Fibroblast of the conjunctiva (primary cell): ENCODE measurements at places on chromosomes 2 and 18.

GRCh38 chr2:238108423-238109183, 8.5 kb downstream of the ESPNL start:
- no peak for DNase-seq

DNA sequence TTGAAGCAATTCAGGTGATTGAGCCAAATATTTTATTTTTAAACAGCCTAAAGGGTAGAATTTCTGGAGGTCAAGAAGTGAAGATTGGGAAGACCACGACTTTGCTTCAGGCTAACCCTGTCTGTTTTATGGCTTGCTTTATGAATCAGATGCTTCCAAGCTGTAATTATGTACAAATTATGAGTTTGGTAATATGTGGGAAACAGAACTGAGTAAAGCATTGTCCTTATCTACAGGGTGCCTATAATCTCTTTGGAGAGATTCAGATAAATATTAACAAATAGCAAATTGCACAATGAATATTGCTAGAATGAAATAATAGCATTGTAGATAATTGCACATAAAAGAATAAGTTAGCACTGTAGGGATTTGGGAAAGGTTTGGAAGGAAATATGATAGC, 539.4 kb upstream of the CDH2 start:
- no peak for DNase-seq

GRCh38 chr2:19488009-19488691, 129.7 kb upstream of the OSR1 start:
- DNase-seq, result peak; percentile 27

DNA sequence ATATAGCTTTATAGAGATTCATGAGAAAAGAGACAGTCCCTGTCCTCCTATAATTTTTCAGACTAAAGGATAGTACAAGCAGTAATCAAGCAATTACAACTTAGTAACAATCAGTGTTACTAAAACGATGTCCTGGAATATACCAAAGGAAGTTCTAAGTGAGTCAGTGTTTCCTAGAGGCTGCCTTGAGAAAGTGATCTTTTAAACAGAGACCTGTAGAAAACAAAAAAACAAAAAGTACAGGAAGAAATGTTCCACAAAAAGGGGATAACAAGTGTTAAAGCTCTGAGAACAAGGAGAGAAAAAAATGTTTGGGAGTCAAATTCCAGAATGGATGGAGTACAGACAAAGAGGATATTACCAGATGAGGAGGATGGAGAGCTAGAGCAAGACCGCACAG, 556.4 kb downstream of the ERBB4 start:
- no peak for DNase-seq

- DNase-seq, result no peak
Observed at GRCh38 chr2:131659168-131659572, 131.5 kb downstream of the CCDC74A start.

GRCh38 chr2:240060977-240061591, 7.8 kb upstream of the OR6B3 start:
- DNase-seq, result peak; percentile 39

DNA sequence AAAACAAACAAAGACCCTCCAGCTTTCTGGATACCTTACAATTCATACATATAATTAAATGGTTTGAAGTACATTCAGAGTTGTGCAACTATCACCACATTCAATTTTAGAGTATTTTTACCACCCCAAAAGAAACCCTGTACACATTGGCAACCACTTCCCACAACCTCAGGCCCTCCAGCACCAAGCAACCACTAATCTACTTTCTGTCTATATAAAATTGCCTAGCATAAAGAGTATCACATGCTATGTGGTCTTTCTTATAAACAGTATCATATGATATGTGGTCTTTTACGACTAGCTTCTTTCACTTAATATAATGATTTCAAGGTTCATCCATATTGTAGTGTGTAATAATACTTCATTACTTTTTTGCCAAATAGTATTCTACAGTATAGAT, 7.3 kb downstream of the IER3IP1 start:
- no peak for DNase-seq

- DNase-seq, result no peak
Observed at GRCh38 chr2:89850881-89851582, 1159.6 kb downstream of the RPIA start.

- no peak for DNase-seq
Observed at GRCh38 chr18:8865934-8866333, 160.6 kb downstream of the MTCL1 start.

DNA sequence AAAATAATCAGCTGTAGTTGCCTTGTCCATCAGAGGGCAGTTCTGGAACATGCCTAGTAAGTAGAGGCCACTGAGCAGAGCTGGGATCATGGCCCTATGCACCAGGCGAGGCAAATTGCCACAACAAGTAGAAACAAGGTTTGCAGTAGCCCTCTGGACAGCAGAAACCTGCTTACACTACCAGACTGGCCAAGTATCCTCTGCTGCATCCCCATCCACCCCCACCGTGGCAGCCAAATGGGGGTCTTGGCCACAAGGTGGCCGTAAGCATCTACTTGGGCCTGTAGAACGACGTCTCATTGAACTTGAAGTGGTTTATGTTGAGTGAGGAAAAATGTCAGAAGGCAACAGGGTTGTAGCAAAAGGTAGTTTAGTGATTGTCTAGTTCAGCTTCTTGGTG, 241.2 kb downstream of the ALPK2 start:
- DNase-seq, result no peak

- no peak for DNase-seq
Observed at GRCh38 chr18:3931013-3931315, 481.0 kb downstream of the TGIF1 start.

GRCh38 chr2:70304498-70304897, 2.6 kb upstream of the FAM136A start:
- no peak for DNase-seq

DNA sequence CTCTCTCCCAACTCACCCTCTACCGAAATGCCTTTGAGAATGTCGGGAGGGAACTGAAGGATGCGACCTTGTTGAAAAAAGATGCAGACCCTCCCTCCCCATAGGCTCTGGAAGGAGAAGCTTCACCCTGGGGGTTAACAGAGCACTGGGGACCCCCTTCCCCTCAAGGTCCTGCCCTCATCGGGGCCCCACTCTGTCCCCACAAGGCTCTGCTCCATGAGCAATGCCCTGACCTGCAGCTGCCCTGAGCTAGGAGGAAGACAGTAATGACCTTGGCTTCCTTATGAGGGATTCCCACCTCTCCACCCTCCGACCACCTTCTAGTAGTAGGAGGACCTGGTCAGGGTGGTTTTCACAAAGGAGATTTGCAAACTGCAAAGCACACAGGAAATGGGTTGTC, 44.4 kb upstream of the HPCAL1 start:
- DNase-seq, result no peak

DNA sequence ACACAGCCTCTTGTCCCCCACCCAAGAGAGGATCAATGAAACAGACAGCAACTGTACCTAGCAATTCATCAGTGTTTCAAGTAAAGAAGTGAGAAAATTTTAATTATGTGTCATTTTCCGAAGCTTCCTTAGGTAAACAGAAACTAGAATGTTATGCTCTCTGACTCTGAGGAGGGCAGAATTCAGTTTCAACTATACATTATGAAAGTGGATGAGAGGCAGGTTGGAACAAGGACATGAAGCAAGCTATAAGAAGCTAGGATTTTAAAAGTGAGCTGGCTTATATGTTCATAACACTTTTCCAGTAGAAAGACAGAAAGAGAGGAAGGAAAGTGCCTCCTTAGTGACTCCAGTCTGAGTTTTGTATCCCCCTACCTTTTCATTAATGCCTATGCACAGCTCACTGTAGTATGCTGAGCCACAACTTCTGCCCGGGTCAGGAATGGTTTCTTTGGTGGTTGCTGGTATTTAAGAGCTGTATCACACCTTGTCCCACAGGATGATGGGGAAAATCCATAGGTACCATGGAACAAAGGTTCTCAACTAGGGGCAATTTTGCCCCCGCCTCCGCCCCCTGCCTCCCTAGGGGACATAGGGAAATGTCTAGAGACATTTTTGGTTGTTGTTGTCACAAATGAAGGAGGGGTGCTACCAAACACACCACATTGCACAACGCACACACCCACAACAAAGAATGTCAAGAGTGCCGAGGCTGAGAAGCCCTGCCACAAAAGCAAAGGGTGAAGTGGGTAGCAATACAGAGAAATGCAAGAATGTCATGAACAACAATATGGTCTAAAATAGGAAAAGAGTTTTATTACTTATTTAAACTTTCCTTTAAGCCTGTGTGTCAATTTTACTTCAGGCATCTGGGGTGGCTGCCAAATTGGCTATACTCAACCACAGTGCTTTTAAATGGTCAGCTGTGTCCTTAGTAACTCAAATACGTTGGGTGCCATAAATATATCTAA, 161.0 kb upstream of the ZFP36L2 start:
- no peak for DNase-seq

DNA sequence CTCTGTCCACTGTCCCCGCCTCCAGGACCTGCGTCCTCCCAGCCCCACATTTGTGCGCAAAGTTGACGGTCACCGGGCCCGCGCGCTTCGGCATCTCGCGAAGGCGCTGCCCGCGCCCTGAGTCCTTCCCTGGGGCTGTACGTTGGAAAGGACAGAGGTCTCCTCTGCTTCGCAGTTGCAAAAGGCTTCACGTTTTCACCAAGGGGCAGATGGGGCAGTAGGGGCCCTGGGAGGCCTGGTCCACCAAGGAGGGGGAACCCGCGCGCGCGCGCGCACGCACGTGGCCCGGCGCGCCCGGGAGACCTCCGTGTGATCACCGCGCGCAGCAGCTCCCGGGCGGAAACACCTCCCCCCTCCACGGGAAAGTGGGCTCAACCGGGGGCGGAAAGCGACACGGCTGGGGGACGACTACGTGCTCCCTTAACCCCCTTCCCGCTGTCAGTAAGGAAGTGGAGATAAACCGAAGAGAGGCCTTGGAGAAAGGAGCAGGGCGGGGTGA, 21.9 kb downstream of the TEX44 start:
- no peak for DNase-seq

DNA sequence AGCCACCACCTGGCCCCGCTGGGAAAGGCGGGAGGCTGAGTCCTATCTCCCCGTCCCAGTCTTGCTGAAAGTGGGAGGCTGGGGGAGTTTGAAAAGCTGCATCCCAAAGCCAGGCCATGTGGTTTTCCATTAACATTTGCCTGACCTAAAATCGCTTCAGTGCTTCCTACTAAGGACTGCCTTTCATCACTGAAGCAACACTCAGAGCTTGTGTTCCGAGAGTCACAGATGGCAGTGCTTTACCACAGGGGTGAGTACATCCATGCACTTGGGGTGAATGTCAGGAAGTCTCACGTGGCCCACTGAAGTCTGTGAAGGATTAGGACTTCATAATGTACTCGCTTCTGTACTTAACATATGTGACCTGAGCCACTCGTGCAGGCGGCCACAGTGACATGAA, 43.3 kb downstream of the PXDN start:
- DNase-seq, result no peak

DNA sequence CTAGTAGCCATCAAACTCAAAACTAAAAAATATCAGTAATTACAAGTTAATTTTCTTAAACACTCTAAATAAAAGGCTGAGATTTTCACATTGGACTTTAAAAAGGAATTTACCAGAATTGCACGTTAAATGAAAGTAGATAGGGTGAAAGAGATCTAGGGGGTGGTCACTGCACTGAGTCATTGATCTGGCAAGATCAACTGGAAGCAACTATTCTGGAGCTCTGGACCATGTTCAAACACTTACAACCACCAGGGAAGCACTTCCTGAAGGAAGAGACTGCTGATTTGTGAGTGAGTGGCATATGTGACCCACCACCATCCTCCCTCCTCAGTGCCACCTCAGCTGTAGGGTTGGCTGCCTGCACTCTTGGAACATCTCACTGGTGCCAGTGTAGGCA, 111.8 kb downstream of the UGGT1 start:
- no peak for DNase-seq

DNA sequence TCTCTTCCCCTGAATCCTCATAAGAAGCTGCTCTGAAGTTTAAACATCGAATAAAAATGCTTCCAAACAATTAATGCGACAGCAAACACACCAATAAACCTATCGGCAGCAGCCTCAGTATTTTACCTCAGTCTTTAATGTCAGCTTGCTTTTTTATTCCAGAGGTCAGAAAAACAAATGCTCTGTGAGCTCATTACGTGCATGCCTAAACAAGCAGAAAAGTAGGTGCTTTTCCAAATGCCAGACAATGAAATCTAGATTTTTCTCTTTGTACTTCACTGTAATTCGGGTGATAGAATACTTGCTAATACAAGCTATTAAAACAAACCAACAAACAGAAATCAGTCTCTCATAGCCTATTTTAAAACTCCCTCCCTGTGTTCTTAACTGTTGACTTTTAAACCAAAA, 381.5 kb downstream of the NRXN1 start:
- DNase-seq, result no peak

DNA sequence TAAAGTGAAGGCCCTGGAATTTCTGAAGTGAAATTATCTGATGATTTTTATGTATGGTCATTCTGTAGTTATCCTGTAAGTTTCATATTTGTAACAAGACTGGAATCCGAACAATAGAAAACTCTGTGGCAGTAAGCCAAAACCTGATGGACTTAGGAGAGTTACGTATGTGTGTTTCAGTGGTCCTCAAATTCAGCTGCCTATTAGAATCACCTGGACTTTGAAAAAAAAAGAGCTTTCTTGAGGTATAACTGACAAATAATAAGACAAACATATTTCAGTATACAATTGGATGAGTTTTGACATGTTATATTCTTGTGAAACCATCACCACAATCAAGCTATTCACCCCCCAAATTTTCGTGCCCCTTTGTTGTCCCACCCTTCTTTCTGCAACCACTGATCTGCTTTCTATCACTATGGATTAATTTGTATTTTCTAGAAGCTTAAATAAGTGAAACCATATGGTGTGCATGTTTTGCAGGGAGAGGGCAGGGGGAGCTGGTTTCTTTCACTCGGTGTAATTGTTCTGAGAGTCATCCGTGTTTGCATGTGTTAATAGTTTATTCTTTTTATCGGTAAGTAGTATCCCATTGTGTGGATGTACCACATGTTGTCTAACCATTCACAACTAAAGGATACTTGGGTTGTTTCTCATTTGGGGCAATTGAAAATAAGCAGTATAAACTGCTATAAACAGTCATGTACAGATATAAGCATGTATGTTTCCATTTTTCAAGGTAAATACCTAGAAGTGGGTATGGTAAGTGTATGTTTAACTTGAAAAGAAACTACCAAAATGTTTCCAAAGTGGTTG, 50.2 kb upstream of the EML4 start:
- DNase-seq, result no peak

GRCh38 chr2:2599441-2599840, 268.4 kb upstream of the MYT1L start:
- DNase-seq, result no peak

- no peak for DNase-seq
Observed at GRCh38 chr2:156319811-156320485, 12.6 kb downstream of the NR4A2 start.

GRCh38 chr2:198638577-198638976, 819.2 kb downstream of the SATB2 start:
- DNase-seq, result no peak
